ENCODE measurements at places on chromosomes 12 and 14.
A peak's percentile ranks its signal among the peaks of the same experiment; 100 is the strongest.

- no peak for DNase-seq
Observed at GRCh38 chr14:74652541-74652940, 40.5 kb upstream of the LTBP2 start.

DNA sequence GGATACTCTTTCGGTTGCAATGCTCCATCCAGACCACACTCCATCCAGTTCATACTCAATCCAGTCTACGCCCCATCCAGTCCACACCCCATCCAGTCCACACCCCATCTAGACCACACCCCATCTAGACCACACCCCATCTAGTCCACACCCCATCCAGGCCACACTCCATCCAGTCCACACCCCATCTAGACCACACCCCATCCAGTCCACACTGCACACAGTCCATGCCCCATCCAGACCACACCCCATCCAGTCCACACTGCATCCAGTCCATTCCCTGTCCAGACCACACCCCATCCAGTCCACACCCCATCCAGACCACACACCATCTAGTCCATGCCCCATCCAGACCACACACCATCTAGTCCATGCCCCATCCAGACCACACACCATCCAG, 116.0 kb upstream of the RTL1 start:
- no peak for DNase-seq

DNA sequence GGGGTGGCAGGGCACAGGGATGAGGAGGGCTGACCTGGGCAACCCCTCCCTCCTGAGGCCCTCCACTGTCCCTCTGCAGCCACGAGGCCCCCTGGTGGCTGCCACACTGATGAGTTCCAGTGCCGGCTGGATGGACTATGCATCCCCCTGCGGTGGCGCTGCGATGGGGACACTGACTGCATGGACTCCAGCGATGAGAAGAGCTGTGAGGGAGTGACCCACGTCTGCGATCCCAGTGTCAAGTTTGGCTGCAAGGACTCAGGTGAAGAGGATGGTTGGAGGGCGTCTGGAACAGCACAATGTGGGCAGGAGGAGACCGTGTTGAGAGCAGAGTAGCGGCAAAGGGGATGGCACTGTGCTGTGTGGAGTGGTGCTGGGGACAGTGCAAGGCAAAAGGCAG, 25.7 kb upstream of the LRP1-AS start:
- peak; percentile 71 for DNase-seq

GRCh38 chr14:100082723-100083122, 17.5 kb downstream of the EVL start:
- DNase-seq = no peak

DNA sequence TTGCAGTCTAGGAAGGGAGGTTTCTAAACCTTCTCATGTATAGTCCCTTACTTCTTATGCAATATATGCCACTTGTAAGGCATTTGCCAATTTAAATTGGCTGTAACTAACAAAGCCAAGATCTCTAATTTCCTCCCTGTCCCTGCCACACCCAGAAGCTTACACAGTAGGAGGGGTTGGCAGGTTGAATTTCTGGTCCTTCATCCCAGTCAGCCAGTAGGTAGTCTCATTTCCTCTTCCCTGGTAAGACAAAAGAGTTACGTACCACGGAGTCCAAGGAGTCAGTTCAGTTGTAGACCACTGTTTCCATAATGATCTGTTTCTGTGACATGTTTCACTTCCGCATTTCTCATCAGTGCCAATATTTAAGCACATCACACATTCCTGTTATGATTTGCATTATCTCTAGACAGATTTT, 47.0 kb upstream of the PLBD1 start:
- peak; percentile 29 for DNase-seq

- DNase-seq = no peak
Observed at GRCh38 chr12:2615665-2616402, 178.9 kb upstream of the FKBP4 start.

- DNase-seq = no peak
Observed at GRCh38 chr14:72716476-72716875, 177.4 kb downstream of the DPF3 start.

GRCh38 chr14:77503138-77503537, 4.5 kb upstream of the ISM2 start:
- no peak for DNase-seq

- no peak for DNase-seq
Observed at GRCh38 chr12:122949816-122950675, 16.2 kb downstream of the ABCB9 start.

GRCh38 chr12:104106965-104107364, 31.0 kb downstream of the NFYB start:
- DNase-seq = no peak

GRCh38 chr14:33679461-33680225, 271.2 kb downstream of the EGLN3 start:
- DNase-seq = no peak

- no peak for DNase-seq
Observed at GRCh38 chr14:94029265-94029664, 3.1 kb downstream of the OTUB2 start.

DNA sequence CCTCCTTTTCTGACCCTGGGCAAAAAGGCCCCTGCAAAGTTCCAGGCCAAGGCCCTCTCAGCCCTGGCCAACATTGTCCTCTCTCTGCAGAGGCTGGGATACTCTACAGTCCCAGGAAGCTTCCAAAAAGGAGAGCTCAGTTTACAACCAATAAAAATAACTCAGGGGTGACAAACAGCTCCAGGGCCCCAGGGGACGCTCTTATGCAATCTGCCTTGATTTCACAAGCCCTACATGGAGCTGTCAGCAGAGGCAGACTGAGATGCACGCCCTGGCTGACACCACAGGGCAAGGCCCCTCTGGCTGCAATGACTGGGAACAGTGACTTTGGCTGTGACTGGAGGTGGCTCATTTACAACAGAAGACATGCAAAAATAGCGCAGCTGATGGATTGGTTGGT, 129.0 kb upstream of the MED13L start:
- no peak for DNase-seq

DNA sequence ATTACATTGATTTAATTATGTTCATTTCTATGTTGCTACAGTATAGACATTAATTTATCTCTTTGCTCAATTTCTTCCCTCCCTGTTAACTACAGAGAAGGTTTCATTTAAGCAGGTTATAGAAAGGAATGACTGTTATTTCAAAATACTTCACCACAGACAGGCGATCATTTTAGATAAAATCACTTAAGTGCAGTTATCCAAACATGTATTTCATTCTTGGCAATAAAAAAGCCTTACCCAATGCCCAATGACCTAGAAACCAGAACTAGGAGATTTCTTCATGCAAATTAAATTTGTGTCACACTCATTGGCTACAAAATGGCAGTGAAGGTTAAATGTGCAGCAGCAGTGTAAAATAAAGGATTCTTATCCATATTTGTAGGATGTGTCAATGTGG, 266.4 kb downstream of the KCNH5 start:
- no peak for DNase-seq

- DNase-seq = no peak
Observed at GRCh38 chr14:37082449-37082848, 90.0 kb downstream of the SLC25A21 start.

- no peak for DNase-seq
Observed at GRCh38 chr12:38850461-38850860, 54.9 kb downstream of the CPNE8 start.

DNA sequence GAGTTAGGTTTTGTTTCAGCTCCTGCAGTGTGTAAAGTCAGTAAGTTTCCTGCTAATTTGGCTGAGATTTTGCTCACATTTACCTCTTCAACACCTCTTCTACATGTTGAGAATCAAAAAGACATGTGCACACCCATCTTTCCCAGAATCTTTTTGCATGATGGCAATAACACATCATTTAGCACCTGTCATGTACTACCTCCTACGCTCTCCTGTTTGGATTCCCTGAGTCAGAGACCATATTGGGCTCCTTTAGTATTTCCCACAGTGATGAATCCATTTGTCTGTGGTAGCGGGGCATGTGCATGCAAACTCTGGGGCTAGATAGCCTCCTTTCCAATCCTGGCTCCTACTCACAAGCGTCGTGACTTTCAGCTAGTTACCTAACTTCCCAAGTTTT, 20.1 kb downstream of the PLBD1 start:
- DNase-seq = no peak

- DNase-seq = no peak
Observed at GRCh38 chr14:103314496-103315277, 19.4 kb upstream of the EIF5 start.

DNA sequence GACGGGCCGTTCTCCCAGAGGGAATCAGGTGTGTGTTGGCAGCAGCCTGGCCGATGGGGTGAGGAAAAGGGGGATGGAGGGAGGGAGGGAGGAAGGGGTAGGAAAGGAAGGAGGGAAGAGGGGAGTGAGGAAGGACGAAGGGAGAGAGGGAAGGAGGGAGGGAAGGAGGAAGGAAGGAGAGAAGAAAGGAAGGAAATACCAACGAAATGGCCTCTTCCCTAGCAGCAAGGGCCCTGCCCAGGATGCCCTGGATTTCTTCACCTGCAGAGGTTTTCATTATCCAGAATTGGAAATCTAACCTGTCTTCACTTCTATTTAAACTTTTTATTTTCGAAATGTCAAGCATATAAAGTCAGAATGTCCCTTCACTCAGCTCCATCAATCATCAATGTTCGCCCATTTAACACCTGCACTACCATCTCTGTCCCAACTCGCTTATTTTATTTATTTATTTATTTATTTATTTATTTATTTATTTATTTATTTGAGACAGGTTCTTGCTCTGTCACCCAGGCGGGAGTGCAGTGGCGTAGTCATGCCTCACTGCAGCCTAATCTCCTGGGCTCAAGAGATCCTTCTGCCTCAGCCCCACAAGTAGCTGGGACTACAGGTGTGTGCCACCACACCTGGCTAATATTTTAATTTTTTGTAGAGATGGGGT, 70.7 kb downstream of the ACACB start:
- DNase-seq = no peak

- no peak for DNase-seq
Observed at GRCh38 chr12:29566441-29566840, 69.0 kb upstream of the OVCH1 start.

DNA sequence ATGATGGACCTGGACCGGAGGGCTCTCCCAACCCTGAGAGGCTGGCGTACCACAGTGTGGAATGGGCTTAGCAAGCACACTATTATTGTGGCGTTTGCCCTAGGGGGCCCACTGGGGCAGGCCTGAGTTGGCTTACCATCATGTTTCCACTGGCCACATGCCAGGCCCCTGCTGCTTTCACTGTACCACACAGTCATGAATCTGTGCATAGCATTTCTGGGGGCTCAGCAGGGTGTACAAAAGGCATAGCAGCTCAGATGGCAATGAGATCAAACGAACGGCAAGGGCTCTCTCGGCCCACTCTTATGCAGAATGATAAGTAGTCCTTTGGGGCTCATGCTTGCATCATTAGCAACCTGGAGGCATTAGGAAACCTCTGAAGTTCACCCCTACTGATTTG, 137.0 kb upstream of the HIF1A start:
- no peak for DNase-seq

DNA sequence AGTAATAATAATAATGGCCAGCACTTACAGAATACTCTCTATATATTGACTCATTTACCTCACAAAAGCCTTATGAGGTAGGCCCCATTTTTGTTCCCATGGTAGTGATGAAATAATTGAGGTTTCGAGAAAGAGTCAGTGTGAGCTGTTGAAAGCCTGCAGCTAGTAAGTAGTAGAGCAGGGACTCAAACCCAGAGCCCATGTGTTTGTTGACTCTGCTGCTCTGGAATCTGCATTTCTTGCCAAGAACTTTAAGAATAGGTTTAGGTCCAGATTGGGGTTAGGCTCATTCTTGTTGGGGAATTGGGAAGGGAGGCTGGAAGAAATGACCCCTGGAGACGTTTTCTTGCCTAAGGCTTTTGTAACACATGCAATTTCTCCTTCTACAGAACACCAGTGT, 27.9 kb downstream of the DYRK4 start:
- no peak for DNase-seq

- DNase-seq = no peak
Observed at GRCh38 chr12:131963381-131963780, 13.6 kb downstream of the EP400 start.

DNA sequence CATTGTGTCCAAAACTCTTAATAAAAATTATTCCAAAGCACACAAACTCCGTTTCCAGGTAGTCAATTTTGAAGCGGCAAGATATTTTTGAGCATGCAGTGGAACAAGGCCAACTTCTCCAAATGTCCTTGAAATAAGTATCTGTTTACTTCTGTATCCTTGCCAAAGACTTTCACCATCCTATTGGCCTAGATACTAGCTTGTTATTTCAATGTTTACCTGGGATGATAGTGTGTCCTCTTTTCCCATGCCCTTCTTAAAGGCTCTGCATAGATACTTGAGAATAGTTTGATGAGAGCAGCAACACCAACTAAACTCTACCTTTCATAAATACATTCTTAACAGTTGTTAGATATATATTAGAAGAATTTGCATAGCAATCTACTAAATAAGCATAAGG, 160.9 kb downstream of the KCNC2 start:
- DNase-seq = no peak

DNA sequence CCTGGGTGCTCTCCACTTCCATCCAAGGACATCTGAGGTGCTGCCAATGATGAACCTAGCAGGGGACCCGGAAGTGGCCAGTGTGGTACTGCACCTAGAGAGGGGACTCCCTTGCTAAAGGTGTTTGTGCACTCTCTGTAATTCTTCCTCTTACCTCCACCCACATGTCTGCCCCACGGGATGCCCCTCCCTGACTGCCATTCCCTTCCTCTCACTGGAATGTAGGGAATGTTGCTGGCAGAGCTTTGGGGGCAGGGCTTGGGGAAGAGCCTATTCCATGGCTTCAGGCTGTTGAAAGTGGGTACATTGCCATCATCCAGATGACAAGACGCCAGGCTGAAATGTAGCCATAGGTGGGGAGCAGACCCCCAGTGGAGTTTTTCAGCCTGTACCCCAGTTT, 153.2 kb downstream of the SMOC1 start:
- no peak for DNase-seq

GRCh38 chr12:94305130-94305957, 154.3 kb downstream of the CEP83 start:
- no peak for DNase-seq

GRCh38 chr12:86683568-86684304, 427.5 kb upstream of the MGAT4C start:
- no peak for DNase-seq

DNA sequence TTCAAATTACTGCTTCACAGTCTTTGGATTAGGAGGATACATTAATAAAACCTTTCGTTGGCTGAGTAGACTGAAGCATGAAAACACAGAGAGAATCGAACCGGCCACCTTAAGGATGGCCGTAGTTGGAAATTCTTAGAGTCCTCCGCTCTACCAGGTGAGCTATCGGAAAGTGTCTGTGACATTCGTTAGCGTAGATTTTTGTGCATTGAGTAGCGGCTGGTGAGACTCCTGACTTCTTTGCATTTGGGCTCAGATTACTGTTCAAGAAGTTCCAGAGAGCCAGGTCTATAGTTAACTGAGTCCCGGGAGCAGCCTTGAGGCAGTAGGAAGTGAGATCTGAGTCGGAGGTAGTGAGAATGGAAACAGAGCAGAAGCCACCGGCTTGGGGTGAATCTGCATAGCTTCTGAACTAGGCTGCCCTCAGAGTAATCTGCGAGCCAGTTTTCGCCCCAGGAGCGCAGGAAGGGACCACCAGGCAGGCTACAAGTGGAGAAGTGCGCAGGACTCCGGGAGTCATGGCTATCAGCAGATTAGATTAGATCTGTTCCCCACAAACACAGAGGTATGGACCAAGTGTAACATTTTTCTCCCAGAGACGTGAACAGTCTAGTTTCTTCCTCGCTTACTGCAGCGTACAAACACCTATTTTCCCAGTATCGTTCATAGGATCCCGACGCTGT, 11.0 kb downstream of the OR6S1 start:
- no peak for DNase-seq

- no peak for DNase-seq
Observed at GRCh38 chr14:100896369-100897060, 7.0 kb downstream of the RTL1 start.

- DNase-seq = no peak
Observed at GRCh38 chr14:103889313-103890051, 38.8 kb upstream of the TDRD9 start.

GRCh38 chr14:76007379-76007778, 21.8 kb downstream of the IFT43 start:
- DNase-seq = no peak

All from GM13976 (cell line).